ENCODE measurements at places on chromosomes 13 and 19. TPM values are rescaled to one million over a fixed set of nuclear protein-coding genes. Genes with fewer than 3 reads are reported as not detected.

GRCh38 chr13:55230570-55230908, 1910.2 kb upstream of the PRR20A start:
- no peaks in the 10 kb centered on the region for H3K36me3 ChIP-seq
- DNase-seq: no peak
- no peaks in the 10 kb centered on the region for H3K27me3 ChIP-seq
- no peak overlapping the region for H3K4me3 ChIP-seq

Gene FXYD3
- 851 TPM for polyA plus RNA-seq

Gene CFD
- polyA plus RNA-seq: 0.47 TPM

Gene SBSN
- polyA plus RNA-seq: 49.0 TPM

- H3K4me1 ChIP-seq: no peaks in the 10 kb centered on the region
- H3K27me3 ChIP-seq: no peaks in the 10 kb centered on the region
- H3K4me3 ChIP-seq: no peak overlapping the region
- H3K36me3 ChIP-seq: no peaks in the 10 kb centered on the region
- no peak overlapping the region for H3K27ac ChIP-seq
- no peak for DNase-seq
Observed at GRCh38 chr19:45115809-45116615, 23.0 kb downstream of the PPP1R37 start.

DNA sequence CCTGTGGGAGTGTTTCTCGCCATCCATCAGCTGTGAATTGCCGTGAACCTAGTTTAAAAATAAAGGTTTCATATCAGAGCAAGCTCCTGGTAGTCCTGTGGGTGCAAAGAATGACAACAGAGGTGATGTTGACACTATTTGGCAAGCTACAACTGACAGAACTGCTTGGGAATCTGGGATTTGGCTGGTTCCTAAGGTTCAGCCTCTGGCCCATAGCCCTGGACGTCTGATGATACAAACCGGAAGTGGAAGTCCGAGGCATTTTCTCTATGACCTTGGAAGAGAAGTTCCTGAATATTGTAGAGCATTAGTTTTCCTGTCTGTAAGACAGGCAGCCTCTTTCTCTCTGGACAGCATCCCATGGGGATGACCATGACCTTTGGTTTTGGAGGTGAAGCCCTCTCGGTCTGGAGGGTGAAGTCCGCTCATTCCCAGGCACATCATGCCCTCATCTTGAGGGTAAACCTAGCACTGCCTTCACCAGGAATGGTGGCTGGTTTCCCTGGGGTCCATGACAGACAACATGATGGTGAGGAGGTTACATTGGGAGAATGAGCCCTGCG, 29.1 kb downstream of the GATAD2A start:
- DNase-seq: no peak
- no peak overlapping the region for H3K4me3 ChIP-seq
- H3K36me3 ChIP-seq: peaks cover 10% of the 10 kb centered on the region
- no peak overlapping the region for H3K27ac ChIP-seq
- H3K27me3 ChIP-seq: no peaks in the 10 kb centered on the region
- peaks cover 12% of the 10 kb centered on the region for H3K4me1 ChIP-seq

Gene PSG3
- not detected for polyA plus RNA-seq

GRCh38 chr19:44642377-44642776, 1.3 kb upstream of the PVR start:
- peaks cover 33% of the 10 kb centered on the region for H3K4me1 ChIP-seq
- H3K36me3 ChIP-seq: peaks cover 7% of the 10 kb centered on the region
- no peak overlapping the region for H3K27ac ChIP-seq
- no peak overlapping the region for H3K4me3 ChIP-seq

- H3K27me3 ChIP-seq: no peaks in the 10 kb centered on the region
- DNase-seq: no peak
- no peak overlapping the region for H3K27ac ChIP-seq
- H3K4me3 ChIP-seq: no peak overlapping the region
- no peaks in the 10 kb centered on the region for H3K36me3 ChIP-seq
Observed at GRCh38 chr13:22412452-22412851, 741.6 kb downstream of the FGF9 start.

GRCh38 chr13:101331731-101332130, 84.6 kb downstream of the NALCN start:
- no peak overlapping the region for H3K27ac ChIP-seq
- H3K4me1 ChIP-seq: no peaks in the 10 kb centered on the region
- DNase-seq: no peak
- H3K36me3 ChIP-seq: no peaks in the 10 kb centered on the region

- H3K4me3 ChIP-seq: no peak overlapping the region
- DNase-seq: no peak
- H3K4me1 ChIP-seq: no peaks in the 10 kb centered on the region
- H3K36me3 ChIP-seq: no peaks in the 10 kb centered on the region
- H3K27me3 ChIP-seq: no peaks in the 10 kb centered on the region
- no peak overlapping the region for H3K27ac ChIP-seq
Observed at GRCh38 chr19:31015778-31016177, 333.5 kb downstream of the TSHZ3 start.

GRCh38 chr19:46488551-46488950, 7.1 kb downstream of the PNMA8B start:
- no peak for DNase-seq
- peaks cover 6% of the 10 kb centered on the region for H3K4me1 ChIP-seq
- no peaks in the 10 kb centered on the region for H3K36me3 ChIP-seq
- peaks cover 31% of the 10 kb centered on the region for H3K27me3 ChIP-seq

DNA sequence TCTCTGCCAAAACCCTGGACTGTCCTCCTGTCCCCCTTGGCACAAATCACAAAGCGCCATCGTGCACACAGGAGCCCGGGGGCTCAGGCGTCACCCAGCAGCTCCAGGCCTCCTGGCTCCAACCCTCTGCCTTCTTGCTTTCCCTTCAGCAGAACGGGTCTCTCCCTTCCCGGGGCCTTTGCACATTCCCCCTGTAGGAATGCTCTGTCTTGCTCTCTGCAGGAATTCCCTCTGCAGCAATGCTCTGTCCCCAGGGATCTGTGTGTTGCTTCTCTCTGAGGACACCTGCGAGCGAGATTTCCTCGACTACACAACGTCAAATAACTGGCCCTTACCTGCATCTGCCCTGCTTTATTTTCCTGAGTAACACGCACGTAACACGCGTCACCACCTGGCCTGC, 13.3 kb upstream of the RASA3 start:
- H3K36me3 ChIP-seq: no peaks in the 10 kb centered on the region
- no peak overlapping the region for H3K27ac ChIP-seq
- peaks cover 10% of the 10 kb centered on the region for H3K27me3 ChIP-seq
- no peak for DNase-seq

GRCh38 chr13:73536865-73537264, 478.1 kb downstream of the KLF5 start:
- no peaks in the 10 kb centered on the region for H3K27me3 ChIP-seq
- no peak for DNase-seq
- H3K27ac ChIP-seq: no peak overlapping the region

DNA sequence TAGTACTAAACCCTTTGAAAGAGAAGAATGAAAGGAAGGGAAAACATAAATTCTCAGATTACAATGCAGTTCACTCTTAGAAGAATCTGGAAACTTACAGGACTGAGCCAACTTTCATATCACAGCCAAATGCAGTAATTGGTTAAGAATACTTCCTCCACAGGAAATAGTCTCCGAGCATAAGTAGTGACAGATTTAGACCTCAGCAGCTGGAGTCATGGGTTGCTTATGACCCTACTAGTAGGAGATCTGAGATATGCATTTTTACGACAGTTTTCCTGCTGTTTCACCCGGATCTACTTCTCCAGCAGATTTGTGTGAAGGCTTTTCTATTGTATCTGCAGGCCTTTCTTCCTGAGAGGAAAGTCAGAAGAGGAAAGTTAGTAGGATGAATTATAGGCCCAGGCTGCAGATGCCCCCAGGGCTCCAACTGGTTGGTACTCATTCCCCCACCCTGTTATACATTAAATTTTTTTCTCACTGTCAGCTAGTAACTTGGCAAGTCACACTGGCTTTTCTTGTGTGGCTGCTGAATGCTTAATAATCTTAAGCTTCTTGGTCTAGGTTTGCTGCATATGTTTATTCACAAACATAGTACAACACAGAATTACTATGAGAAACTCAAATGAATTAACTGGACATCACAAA, 1241.5 kb upstream of the MIR17HG start:
- H3K27ac ChIP-seq: no peak overlapping the region
- H3K4me3 ChIP-seq: no peak overlapping the region
- H3K36me3 ChIP-seq: no peaks in the 10 kb centered on the region
- peaks cover 9% of the 10 kb centered on the region for H3K4me1 ChIP-seq

Gene SYT5
- polyA plus RNA-seq: 0.39 TPM

GRCh38 chr13:76004416-76004815, 368.3 kb downstream of the LMO7 start:
- H3K4me3 ChIP-seq: no peak overlapping the region
- H3K27ac ChIP-seq: no peak overlapping the region
- no peaks in the 10 kb centered on the region for H3K27me3 ChIP-seq
- no peaks in the 10 kb centered on the region for H3K36me3 ChIP-seq
- no peak for DNase-seq

DNA sequence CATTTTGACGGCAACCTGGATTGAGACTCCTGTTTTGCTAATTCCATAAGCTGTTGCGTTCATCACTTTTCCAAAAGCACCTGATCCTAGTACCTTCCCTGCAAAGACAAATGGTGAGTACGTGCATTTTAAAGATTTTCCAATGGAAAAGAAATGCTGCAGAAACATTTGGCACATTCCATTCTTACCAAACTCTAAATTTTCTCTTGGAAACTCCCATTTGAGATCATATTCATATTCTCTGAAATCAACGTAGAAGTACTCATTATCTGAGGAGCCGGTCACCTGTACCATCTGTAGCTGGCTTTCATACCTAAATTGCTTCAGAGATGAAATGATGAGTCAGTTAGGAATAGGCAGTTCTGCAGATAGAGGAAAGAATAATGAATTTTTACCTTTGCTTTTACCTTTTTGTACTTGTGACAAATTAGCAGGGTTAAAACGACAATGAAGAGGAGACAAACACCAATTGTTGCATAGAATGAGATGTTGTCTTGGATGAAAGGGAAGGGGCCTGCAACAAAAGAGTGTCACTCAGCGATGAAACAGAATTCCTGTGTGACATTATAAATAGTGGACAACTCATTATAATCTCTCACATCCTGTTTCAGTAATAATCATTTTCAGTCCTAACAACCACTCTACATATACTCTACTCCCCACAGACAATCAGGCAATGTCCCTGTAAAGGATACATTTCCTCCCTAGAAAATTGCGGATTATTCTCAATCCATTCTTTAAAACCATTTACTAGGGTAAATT, 45.6 kb upstream of the URAD start:
- H3K36me3 ChIP-seq: no peaks in the 10 kb centered on the region
- H3K27me3 ChIP-seq: no peaks in the 10 kb centered on the region
- H3K27ac ChIP-seq: no peak overlapping the region

- no peaks in the 10 kb centered on the region for H3K36me3 ChIP-seq
- DNase-seq: no peak
- no peak overlapping the region for H3K27ac ChIP-seq
- H3K4me1 ChIP-seq: no peaks in the 10 kb centered on the region
- H3K27me3 ChIP-seq: no peaks in the 10 kb centered on the region
Observed at GRCh38 chr19:50167314-50167721, 4.2 kb upstream of the IZUMO2 start.

Gene CGB1
- polyA plus RNA-seq: not detected

DNA sequence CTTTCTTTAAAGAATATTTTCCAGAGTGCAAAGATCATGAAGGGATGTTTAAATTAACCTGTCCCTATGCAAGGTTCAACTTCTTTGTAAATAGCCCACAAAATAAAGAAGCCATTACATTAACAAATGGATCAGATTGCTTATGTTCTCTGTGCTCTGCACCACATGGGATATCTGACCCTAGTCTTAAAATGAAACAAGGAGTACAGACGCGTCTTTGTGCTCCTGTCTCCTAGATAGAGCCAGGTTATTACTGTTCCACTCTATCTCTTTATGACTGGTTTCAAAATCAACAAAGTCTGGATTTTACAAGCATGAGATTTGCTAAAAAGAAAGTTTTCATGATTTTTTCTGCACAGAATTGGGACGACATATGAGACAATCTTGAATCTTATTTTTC, 339.4 kb downstream of the KLF12 start:
- H3K27ac ChIP-seq: no peak overlapping the region
- no peak overlapping the region for H3K4me3 ChIP-seq
- no peaks in the 10 kb centered on the region for H3K4me1 ChIP-seq
- no peak for DNase-seq

- H3K36me3 ChIP-seq: no peaks in the 10 kb centered on the region
- no peak overlapping the region for H3K27ac ChIP-seq
- H3K4me1 ChIP-seq: no peaks in the 10 kb centered on the region
Observed at GRCh38 chr19:29439688-29440550, 85.9 kb upstream of the VSTM2B start.

- H3K27ac ChIP-seq: no peak overlapping the region
- H3K27me3 ChIP-seq: peaks cover 8% of the 10 kb centered on the region
- H3K4me1 ChIP-seq: no peaks in the 10 kb centered on the region
- DNase-seq: no peak
Observed at GRCh38 chr13:51058461-51059167, 52.5 kb downstream of the C13orf42 start.

- no peaks in the 10 kb centered on the region for H3K27me3 ChIP-seq
- H3K36me3 ChIP-seq: no peaks in the 10 kb centered on the region
- peaks cover 13% of the 10 kb centered on the region for H3K4me1 ChIP-seq
Observed at GRCh38 chr19:11576227-11576626, 1.2 kb downstream of the ACP5 start.

GRCh38 chr13:79674765-79675515, 194.0 kb downstream of the NDFIP2 start:
- no peak overlapping the region for H3K4me3 ChIP-seq
- no peaks in the 10 kb centered on the region for H3K27me3 ChIP-seq

DNA sequence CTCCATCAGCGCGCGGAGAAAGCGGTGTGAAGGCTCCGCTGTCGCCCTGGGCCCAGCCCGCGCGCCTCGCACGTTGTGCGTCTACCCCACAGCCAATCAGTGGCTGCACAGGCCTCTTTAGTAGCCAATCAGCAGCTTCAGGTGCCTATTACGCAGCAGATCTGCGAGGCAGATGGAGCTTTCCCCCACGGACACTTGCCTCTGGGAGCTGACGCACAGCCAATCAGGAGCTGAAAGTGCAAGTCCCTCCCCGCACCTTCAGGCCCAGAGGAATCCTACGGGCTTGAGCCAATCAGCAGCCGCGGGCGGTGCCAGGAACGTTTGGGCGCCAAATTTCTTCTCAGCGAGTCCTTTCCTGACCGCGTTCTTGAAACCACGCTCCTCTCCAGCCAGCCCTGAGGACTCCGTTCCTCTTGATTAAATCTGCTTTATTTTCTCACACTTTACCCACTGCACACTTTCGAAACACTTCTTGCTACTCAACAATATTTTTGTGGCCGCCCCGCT, 39.9 kb downstream of the SIGLEC7 start:
- DNase-seq: no peak
- H3K4me1 ChIP-seq: no peaks in the 10 kb centered on the region
- H3K27me3 ChIP-seq: peaks cover 5% of the 10 kb centered on the region
- H3K4me3 ChIP-seq: no peak overlapping the region

- H3K27ac ChIP-seq: no peak overlapping the region
- peaks cover 17% of the 10 kb centered on the region for H3K27me3 ChIP-seq
- no peak overlapping the region for H3K4me3 ChIP-seq
- H3K4me1 ChIP-seq: peaks cover 19% of the 10 kb centered on the region
- H3K36me3 ChIP-seq: no peaks in the 10 kb centered on the region
Observed at GRCh38 chr13:113777311-113778260, 18.6 kb downstream of the TMEM255B start.

Data from keratinocyte (primary cell).